ENCODE measurements at places on chromosomes 5 and 9.

DNA sequence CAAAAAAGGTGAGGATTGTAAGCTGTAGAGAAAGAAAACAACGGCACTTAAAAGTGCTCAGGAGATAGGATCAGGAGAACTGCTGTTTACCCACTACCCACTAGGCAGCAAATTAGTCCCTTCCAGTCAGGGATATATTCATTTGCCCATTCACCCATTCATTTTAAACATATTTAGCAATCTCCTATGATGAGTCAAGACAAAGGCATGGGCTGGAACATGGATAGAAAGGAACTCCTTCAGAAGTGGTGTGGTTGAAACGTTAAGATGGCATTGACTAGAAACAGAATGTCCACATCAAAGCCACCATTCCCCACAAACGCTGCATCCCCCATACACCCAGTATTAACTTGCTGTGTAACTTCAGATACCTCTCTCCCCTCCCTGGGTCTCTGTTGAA, 225.7 kb downstream of the ASTN2 start:
- DNase-seq, result no peak

DNA sequence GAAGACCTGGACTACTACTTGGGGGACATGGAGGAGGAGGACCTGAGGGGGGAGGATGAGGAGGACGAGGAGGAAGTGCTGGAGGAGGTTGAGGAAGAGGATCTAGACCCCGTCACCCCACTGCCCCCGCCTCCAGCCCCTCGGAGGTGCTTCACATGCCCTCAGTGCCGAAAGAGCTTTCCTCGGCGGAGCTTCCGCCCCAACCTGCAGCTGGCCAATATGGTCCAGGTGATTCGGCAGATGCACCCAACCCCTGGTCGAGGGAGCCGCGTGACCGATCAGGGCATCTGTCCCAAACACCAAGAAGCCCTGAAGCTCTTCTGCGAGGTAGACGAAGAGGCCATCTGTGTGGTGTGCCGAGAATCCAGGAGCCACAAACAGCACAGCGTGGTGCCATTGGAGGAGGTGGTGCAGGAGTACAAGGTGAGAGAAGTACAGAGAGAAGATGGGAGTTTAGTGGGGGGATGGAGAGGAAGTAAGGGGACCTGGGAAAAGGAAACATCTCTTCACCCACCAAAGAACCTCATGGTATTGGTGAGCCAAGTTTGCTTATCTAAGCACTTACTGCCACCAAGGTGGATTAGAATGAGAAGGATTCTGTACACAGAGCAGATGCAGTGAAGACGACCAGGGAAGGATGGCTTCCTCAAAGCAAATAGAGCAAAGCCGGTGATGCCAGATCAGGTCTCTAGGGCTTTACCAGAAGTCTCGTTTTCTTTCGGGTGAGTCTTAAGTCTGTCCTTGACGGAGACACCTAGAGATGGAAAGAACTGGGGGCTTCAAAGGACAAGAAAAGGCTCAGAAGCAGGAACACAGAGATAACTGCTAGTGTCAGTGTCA, 1.5 kb downstream of the TRIM41 start:
- peak; percentile 46 for DNase-seq

- DNase-seq, result no peak
Observed at GRCh38 chr9:109812818-109813281, 32.9 kb downstream of the PALM2AKAP2 start.

DNA sequence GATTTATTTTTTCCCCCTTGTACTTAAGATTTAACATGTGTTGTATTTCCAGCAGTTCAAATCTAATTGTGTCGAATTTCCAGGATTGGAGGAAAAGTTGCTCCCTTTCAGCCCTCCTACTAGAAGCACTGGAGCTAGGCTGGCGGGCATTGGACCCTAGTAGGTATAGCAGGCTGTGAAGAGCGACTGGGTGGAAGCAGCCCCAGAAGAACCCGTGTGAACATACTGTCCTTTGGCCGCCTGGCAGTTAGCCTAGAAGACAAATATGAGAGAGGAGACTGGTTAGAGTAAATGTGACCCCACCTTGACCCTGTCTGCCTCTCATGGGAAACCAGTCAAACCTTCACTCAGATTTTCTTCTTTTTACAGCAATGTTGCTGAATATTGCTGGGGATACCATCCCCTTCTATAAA, 13.9 kb downstream of the ALDOB start:
- DNase-seq, result no peak

GRCh38 chr9:37509536-37509935, 23.8 kb downstream of the POLR1E start:
- no peak for DNase-seq

GRCh38 chr9:117046666-117047327, 359.7 kb downstream of the TRIM32 start:
- DNase-seq, result no peak

- no peak for DNase-seq
Observed at GRCh38 chr5:36369219-36369690, 67.6 kb upstream of the RANBP3L start.

DNA sequence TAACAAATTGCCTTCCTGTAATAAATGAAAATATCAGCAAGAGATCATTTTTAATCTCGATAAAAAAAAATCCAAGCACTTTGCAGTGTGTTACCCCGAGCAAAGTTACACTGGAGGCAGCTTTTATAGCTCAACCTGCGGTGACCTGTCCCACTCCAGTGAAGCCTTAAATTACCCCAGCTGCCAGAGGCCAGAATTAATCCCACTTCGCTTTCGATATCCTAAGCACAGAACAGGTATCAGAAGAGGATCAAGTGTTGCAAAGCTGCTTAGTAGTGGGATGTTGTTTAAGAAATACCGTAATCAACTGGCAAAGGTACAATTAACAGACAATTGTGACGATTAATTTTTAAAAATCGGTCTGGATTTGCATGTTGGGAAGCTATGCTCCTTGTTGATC, 314.0 kb downstream of the AGTPBP1 start:
- DNase-seq, result no peak
